ENCODE measurements at places on chromosomes 11 and 22.

DNA sequence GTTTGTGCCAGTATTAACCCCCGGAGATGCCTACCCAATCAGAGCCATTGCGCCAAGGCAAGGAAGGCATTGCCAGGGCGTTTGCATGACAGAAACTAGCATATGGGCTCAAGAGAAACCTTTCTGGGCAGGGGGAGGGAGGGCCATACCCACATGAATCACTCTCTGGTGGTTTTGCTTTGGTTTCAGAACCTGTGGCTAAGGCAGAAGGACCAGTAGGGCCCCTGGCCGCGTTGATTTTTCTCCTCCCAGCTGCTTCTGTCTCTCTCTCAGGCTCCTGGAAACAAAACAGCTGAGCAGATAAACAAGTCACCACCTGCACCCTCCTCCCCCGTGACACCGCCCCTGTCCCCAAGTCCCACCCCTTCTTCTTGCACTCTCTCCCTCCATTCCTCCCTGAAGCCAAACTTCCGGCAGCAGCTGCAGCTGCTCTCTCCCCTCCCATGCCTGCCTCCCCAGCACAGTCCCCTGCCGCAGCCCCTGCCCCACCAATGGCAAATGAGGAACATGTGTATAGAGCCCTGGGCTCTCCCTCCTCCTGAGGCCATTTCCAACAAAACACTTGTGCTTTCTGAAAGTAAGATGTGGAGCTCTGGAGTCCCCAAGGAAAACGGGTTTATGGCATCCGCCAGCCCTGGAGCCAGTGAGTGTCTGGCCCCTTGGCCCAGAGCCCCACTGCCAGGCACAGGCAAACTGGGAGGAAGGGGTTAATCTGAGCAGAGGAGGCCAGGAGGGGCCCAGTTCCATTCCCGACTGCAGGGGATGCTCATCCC lies 39.0 kb upstream of the ADA2 start:
- DNase-seq: no peak

DNA sequence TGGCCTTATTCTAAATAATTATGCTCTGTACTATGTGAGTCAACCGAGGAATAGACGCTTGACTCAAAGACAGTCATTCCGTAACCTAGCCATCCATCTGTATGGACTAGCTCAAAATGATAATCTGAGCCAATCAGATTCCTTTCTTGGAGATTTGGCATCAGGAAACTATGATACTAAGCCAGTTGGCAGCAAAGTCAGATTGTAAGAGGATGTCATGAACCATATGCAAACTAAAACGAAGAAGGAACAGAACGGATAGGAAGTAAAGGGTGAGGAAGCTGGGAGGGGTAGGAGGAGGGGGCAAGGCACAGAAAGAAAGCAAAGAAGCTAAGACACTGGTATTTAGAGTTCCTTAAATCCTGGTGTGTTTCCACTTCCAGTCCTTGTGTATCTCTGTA lies 10.7 kb upstream of the SESN3 start:
- no peak for DNase-seq

DNA sequence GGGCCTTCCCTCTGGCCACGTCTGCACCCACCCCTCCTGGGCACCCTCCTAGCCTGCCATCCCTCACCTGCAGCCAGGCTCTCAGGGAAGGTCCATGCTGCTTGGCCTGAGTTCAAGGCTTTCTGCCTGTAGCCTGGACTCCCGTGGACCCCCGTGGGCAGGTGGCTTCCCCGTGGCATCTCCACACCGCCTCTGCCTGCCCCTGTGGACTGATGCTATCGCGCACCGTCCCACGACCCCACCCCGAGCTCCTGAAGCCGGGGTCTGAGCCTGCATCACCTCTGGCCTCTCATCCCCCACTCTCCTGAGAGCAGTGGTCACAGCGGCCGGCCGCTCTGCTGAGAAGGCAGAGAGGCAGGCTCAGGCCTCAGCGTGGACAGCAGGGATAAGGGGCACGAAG lies 4.5 kb downstream of the IFITM5 start:
- DNase-seq: no peak

DNA sequence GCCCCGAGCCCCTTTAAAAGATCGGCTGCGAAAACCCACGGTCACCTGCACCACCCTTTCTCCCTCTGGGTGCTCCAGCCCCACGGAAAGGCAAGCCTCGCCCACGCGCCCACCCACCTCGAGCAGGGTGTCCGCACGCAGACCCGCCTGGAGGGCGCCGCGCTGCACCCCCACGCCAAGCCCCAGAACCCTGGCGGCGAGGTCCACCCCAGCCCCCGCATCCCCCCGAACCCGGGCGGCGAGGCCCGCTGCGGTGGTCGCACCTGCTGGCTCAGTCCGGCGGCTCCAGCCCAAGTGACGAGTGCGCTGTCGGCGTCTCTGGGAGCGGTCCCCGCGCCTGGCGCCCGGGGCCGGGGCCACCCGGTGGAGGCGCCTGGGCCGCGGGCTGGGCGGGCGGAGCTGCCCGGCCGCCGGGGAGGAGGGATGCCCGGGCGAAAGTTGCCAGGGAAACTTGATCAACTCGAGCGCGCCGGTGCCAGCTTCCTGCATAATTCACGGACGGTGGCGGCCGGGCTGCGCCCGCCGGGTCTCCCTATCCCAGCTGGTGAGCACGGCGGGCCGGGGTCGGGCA lies 1.1 kb downstream of the SHANK2 start:
- DNase-seq: no peak

DNA sequence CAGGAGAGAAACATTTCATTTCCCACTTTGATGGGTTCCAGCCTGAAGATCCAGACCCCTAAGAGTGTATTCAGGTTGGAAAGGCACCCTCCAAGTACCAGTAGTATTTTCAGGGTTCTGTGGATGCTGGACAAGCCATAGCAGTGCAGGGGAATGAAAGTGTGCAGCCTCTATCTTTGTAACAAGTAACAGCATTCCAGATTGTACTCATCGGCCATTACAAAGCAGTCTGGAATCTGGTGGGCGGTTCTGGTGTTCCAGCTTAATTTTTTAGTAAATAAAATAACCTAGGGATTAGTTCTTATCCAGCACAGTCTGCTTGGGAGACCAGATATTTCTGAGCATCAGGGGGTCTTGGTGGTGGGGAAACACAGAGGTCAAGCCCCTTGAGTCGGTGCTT lies 22.6 kb downstream of the APLNR start:
- no peak for DNase-seq

DNA sequence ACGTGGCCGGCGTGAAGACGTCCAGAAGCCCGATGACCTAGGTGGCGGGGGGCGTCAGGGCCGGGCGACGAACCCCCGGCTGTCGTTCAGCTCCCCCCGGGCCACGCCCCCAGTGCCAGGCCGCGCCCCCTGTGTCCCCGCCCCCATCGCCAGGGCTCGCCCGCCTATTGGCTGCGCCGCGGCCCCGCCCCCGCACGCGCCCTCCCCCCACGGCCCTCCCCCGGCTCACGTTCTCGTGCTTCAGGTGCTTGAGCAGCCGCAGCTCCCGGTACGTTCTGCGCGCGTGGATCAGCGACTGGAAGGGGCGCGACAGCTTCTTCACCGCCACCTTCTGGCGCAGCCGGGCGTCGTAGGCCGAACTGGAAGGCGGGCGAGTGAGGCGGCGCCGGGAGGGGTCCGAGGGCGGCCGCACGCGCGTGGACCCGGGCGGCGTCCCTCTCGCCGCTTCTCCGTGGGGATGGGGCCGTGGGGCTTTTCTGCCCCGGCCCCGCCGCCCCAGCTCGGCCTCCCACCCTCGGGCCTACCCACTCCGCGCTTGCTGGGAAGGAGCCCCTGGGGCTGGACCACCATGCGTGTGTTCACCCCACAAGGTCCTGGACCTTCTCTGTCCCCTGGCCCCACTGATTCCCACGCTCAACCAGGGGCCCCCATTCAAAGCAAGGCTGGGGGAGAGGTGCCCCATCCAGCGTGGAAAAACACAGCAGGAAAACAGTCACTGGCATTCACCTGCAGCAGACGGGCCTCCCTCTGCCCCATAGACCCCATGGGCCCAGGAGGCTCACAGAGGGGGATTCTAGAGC lies 2.4 kb downstream of the MAPK11 start:
- peak; percentile 22 for DNase-seq

DNA sequence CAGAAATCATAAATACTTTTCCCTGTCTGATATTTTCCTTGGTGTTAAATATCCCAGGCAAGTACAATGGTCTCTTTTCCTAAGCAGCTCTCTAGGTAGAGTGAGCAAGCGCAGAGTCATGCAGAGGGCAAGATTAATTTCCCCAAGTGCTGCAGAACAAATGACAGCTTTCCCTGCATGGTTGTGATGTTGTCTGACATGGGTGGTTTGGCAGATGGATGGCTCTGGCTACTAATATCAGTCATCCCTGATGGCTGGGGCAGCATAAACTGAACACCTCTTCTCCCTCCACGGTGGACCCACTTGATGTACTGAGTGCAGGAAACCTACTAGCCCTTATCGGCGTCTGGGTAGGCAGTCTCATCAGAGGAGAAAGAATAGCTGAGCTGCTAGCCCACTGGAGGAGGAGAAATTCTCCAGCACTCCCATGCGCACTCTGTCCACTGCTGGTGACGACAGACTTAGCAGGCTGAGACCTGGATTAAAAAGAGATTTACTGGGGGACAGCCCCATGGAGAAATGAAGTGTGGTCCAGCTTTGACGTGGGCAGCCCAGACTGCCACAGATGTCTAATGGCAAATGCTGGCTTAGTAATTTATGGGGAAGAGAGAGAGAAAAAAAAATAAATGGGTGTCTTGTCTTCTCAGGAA lies 202.9 kb downstream of the DBX1 start:
- DNase-seq: no peak

- no peak for DNase-seq
Measured at GRCh38 chr11:29527391-29527936, 489.4 kb downstream of the KCNA4 start.

- no peak for DNase-seq
Measured at GRCh38 chr11:81852896-81853295, 880.8 kb downstream of the FAM181B start.

DNA sequence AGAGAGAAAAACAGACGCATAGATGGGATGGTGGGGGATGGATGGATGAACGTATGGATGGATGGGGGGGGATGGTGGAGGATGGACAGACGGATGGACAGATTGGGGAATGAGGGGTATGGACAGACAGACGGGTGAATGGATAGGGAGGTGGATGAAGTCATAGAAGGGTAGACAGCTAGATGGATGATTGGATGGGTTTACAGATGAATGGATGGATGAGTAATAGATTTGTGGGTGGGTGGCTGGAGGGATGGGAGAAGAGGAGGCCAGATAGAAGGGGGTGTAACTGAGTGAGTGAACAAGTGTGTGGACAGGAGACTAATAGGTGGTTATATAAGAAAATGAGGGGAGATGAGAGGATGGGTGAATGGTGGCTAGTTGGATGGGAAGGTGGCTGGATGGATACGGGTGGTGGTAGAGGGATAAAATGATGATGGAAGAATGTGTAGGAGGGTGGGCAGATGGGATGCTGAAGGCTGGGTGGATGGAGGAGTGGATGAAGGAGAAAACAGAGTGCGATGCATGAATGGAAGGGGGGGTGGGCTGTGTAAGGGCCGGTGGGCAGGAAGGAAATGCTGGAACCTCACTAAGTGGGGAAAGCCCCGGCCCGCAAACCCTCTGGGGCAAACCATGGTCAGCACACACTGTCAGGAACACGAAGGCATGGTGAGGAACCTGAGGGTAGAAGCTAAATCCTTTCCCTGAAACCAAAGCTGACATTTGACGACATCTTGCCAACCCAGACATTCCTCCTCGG lies 21.6 kb downstream of the ARVCF start:
- no peak for DNase-seq

DNA sequence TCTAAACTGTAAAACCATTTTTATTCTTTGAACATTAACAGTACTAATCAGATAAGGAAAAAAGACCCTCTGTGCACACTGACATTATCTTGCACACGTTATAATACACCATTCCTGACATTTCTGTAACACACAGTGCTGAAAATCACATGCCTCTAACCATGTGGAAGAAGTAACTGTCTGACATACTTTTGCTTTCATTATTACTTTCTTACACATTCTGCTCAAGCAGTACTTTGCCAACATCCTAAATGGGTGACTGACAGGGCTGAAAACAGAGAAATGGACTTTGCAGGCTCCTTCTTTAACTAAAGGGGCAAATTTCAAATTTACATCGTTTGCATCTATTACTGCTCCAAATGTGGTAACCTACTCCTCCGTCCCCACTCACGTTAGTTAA lies 22.8 kb upstream of the TP53AIP1 start:
- no peak for DNase-seq

GRCh38 chr11:60334005-60334620 lies 7.1 kb downstream of the MS4A6E start:
- peak; percentile 22 for DNase-seq

DNA sequence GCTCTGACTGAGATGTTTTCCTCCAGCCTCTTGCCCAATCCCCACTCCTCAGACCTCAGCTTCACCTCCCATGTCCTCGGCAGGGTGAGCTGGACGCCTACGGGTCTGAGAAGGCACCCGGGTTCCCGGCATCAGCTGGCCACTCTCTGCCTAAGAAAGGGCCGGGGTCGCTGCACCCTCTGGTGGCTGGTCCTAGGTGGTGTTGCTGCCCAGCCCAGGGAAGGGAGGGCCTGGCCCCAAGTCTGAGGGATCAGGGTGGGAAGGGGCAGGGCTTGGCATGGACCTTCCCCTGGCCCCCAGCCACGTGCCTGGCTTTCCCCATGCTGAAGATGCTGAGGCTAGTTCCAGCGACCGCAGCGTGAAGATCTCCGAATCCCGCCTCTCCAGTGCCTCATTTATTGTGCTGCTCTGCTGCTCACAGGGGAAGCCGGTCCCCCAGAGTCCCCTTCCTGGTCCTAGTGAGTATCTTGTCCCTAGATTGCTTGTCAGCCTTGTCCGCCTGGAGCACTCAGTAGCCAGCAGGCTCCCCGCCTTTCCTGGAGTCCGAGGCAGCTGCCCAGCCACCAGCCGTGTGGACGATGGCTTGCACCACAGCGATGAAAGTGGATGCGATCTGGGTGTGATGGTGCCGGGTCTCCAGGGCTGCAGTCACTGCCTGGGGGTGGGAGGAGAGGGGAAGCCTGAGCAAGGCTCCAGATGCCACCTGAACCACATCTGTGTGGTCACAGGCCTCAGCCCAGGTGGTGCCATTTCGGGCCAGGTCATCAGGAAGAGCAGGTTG lies 2.9 kb upstream of the GGT5 start:
- DNase-seq: peak; percentile 34

DNA sequence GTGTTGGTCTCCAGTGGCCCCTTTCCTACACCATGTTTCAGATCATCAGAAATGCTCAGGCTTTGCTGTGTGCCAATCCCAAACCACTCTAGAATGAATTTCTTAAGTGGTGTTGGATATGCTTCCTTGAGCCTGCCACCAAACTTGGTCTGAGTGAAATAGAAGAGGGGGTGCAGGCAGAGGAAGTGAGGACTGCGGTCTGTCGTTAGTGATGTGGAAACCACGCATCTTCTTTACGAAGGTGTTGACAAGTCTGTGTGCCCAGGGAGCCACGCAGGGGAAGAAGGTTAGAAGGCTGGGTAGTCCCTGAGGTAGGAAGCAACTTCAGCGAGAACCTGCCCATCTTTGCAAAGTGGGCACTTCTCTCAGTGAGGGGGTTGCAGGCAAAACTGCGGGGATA lies 187.4 kb upstream of the NAV2 start:
- no peak for DNase-seq

DNA sequence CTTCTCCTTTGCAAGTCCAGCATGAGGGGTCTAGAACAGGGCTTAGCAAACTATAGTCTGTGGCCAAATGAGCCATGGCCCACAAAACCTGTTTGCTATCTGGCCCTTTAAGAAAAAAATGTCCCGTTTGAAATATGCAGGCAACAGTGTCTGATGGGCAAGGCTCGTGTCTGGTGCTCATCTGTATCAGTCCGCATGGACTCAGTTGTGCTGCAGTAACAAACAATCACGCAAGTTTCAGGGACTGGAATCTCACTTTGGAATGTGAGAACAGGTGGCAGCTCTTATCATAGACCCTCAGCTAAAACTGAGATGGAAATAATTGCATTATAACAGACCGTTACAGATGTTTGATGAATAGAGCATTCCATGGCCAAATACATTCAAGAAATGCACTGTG lies 19.1 kb upstream of the PVALB start:
- no peak for DNase-seq

All from activated naive CD4-positive, alpha-beta T cell (primary cell).